ENCODE measurements at places on chromosomes 12 and 14.

- no peak for DNase-seq
These were observed 11.6 kb downstream of the DAD1 start for GRCh38 chr14:22577334-22577908.

- DNase-seq: no peak
These were observed 7.5 kb downstream of the ATF1 start for GRCh38 chr12:50771409-50771808.

DNA sequence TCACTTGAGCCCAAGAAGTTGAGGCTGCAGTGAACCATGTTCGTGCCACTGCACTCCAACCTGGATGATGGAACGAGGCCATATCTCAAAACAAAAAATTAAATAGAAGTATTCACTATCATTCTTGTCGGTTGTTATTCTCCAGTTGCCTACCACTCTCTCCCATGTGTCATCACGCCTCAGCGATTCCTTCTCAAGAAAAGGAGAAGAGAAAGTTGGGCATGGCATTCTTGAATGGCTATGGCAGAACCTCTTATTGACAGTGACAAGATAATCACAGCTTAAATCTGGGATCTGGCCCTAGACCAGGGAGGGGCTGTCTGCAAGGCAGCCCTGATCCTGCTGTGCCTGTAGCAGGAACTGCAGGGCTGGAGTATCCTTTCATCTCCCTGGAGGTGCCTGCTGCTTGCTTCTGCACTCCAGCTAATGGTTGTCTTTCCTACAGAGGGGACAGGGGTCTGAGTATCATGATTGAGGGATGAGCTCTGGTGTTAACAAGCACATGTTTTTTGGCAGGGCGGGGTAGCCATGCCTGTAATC is 12.8 kb upstream of the MLEC start:
- DNase-seq: no peak

GRCh38 chr14:88013750-88014349 is 8.9 kb downstream of the GPR65 start:
- DNase-seq: no peak

DNA sequence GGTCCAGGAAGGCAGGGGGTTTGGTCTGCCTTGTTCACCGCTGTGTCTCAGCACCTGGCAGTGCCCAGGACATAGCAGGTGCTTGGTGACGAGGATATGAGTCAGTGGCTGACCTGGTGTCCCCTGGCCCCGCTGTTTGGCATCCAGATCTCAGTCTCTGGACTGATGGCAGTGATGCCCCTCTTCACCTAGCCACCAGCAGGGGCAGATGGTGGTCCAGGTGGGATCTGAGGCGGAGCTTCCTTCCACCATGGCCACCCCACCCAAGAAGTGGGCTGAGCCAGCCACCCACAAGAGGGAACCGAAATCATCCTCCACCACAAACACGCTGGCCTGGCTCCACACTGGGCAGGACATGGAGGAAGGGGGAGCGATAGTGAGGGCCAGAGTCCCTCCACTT is 16.1 kb upstream of the SH2B3 start:
- no peak for DNase-seq

GRCh38 chr12:125773033-125773640 is 707.9 kb downstream of the AACS start:
- DNase-seq: no peak

DNA sequence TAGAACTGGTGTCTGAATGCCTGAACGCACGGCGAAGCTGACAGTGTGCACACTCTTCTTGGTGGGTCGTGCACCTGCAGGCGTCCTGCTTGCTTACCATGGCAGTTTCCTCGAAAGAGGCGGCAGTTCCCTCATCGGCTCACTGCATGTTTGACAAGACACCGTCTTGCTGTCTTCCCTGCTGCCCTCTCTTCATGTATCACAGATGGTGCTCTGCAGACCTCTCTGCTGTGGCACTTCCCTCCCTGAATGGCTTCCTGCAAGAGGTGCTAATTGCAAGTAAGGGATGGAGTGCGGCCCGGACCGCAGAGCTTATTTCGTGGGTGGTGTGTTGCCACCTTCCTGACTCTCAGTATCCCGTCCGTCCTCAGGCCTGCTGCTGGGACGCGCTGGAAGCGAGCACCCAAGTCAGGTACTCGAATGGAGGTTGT is 156.7 kb upstream of the RTL1 start:
- DNase-seq: no peak

GRCh38 chr14:105118646-105119407 is 49.7 kb downstream of the JAG2 start:
- no peak for DNase-seq

- DNase-seq: no peak
These were observed 6.2 kb downstream of the GPR19 start for GRCh38 chr12:12689647-12690300.

DNA sequence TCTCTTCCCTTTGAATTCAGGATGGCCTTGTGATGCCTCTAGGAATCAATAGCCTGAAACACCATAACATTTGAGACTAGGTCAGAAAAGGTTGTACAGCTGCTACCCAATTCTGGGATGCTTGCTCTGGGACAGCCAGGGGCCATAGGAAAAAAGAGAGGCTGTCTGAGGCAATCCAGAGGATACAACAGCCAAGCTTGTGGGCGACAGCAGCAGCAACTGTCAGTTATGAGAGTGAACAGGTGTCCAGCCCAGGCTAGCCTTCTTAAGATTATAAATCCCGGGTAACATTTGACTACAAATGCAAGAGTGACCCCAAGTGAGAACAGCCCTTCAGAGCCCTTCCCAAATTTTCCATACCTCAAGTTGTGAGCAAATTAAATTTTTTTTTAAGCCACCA is 11.1 kb downstream of the DCN start:
- no peak for DNase-seq

- no peak for DNase-seq
These were observed 1176.7 kb upstream of the SEL1L start for GRCh38 chr14:82710267-82710841.

DNA sequence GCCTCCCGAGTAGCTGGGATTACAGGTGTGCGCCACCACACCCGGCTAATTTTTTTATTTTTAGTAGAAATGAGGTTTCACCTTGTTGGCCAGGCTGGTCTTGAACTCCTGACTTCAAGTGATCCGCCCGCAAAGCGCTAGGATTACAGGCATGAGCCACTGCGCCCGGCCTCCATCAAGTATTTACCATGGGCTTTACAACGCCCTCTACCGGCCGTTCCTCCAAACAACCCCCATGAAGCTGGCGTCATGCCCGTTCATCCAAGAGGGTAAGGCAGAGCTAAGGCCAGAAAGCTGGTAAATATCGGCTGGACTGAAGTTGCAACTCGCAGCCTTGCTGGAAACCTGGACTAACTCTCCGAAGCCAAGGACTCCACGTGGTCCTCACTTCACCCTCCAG is 41.6 kb downstream of the RNF34 start:
- DNase-seq: no peak

DNA sequence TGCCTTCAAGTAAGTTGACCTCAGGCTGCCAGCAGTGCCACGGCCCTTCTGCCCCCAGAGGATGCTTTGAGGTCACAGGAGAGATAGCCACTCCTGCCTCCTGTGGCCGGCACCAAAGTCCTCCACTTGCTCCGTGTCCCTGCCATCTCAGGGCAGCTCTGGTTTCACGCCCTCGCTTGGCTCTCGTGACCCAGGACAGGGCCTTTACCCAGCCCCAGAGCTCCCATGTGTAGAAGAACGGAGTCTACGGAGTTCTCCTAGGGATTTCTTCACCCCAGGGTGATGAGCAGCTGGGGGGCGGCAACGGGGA is 178.1 kb downstream of the ADGRD1 start:
- DNase-seq: no peak

- peak; percentile 75 for DNase-seq
These were observed at the start of gene ARID4A for GRCh38 chr14:58298477-58299400. Gene ARID4A, plus strand, starts transcription at chr14:58298555. Its CDS starts 1,300 bp downstream, at chr14:58299855.

DNA sequence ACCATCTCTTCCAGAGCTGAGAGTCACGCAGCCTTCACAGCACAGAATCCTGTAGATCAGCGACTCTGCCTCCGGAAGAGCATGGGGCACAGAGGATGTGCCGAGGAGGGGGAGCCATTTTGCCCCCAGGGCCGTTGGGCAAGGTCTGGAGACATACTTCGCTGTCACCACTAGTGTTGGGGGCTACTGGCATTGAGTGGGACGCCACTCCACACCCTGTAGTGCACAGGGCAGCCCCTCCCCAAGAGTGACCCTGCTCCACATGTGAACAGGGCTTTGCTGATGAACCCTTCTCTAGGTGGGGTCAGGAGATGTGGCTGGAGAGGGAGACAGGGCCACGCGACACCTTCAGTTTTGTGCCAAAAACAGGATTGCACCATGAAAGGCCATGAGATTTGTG is 6.0 kb downstream of the GLT1D1 start:
- DNase-seq: no peak

DNA sequence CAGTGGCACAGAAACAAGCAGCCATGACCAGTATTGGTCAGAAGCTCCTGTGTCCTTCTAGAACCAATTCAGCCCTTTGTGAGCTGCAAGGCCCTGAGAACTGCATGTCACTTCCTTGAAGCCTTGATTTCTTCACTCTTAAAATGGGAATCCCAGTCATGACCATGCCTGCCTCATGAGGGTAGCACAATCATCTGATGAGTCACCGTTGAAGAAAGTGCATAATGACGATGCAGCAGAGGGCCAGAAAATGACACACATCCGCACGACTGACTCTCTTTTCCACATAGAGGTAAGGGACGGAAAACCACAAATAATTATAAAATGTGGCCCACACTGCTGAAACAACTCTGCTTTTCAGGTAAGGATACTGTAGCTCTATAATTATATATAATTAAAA is 777.4 kb downstream of the BCL11B start:
- DNase-seq: no peak

All from activated T-helper 1 cell treated with Interleukin-2 at 50 U/mL for 16 hours (primary cell).